BJ (cell line): ENCODE measurements at places on chromosomes 3 and 15.

- DNase-seq, result no peak
Measured at GRCh38 chr3:19769694-19770093, 164.3 kb downstream of the EFHB start.

- no peak for DNase-seq
Measured at GRCh38 chr3:106582151-106582550, 713.3 kb upstream of the CBLB start.

DNA sequence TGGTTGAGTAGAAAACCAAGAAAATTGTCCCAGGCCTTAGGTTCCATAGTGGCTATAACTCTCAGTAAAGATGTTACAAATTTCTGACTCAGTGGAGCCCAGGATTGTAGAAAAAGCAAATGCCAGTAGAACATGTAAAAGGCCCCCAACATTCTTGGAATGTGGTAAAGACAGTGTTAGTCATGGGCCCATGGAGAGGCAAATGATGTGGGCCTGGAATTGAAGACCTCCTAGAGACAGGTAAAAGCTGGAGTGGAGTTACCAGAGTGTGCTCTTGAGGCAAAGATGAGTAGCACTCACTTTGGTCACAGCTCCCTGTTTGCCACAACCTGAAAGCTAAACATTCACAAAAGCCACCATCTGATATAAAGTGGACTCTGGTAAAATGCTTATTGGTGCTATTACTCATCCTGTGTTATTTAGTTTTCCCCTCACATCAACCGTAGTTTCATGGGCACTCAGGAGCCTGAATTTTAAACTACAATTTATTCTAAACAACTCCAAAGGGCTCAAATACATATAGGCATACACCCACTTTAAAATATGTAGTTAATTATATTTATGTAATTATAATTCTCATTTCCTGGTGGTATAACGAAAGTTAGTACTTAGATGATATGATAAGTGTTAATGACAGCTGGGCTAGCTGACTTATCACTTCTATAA, 359.6 kb upstream of the NECTIN3 start:
- DNase-seq, result no peak

DNA sequence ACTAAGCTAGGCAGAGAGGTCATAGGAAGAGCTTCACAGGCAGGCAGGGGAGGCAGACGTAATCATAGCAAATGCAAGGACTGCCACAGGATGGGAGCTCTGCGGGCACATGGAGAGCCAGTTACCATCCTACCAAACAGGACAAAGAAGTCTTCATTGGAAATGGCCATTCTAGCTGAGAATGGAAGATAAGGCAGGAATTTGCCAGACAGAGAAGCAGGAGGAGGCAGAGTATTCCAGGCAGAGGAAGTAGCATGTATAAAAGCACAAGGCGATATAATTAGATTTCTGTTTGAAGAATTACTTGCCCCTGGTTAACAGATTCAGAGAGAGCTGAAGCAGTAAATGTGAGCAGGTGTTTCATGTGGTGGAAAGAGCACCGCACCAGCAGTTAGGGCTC, 3.5 kb upstream of the SEMA5B start:
- no peak for DNase-seq

DNA sequence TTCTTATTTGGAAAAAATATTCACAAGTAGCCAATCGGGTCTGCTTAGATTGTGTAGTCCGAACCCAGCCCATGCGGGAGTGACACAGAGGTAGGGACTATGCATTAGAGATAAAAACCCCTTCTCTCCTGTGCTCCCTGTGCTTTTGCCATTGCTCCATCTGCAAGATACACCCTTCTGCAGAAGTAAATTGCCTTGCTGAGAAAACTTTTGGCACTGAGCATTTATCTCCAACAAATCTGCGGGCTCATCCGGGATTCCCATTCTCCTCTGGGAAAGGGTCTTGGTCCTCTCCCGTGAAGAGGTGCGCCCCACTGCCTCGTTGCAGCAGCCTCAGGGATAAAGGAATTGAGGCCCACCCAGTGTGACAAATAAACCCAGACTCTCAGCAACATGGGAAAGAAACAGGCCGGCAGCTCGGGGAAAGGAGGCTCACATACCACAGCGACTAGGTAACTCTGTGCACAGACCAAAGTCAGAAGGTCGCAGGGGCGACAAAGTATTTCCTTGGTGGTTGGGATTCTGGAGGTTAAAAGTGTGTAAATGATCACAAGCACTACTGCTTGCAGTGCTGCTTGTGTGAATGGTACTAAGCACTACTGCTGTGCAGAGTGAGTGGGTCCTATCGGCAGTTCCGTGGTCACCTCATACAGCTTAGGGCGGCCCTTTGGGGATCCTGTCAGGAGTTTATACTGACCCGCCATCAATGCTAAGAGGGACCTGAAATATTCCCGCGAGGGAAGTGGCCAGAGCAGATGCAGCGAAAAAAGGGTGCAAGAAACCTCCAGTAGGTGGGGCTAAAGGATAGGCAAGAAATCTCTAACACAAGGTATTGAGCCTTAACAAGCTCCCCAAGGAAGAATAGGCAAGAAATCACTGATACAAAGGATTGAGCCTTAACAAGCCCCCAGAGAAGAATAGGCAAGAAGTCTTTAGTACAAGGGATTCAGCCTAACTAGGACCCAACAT, 54.3 kb downstream of the GSK3B start:
- DNase-seq, result no peak

DNA sequence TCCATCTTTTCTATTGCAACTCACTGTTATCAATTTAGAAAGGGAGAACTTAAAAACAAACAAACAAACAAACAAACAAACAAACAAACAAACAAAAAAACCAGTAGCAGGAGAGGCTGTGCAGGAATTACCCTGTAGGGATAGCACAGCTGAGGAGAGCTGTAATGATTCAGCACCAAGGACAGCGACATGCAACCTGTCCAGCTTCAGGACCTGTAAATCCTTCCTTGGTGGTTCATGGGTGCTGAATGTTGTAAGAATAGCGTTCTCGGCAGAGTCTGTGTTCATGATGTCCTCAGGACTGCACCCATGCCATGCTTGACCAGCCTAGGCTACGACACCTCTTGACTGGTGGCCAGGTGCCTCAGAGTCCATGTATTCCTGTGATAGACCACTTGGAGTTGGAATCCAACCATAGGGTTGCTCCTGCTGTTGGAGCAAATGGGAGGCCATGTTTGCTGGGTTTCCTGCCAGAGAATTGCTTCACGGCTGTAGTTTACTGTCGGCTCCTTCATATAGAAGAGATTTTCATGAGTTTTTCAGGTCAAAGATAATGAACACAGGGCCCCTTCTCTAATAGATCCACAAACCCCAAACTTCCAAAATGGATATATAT, 65.9 kb downstream of the CACNA2D3 start:
- no peak for DNase-seq
